ENCODE measurements at places on chromosomes 7 and 10. TPM values are rescaled to one million over a fixed set of nuclear protein-coding genes. Genes with fewer than 3 reads are reported as not detected.

DNA sequence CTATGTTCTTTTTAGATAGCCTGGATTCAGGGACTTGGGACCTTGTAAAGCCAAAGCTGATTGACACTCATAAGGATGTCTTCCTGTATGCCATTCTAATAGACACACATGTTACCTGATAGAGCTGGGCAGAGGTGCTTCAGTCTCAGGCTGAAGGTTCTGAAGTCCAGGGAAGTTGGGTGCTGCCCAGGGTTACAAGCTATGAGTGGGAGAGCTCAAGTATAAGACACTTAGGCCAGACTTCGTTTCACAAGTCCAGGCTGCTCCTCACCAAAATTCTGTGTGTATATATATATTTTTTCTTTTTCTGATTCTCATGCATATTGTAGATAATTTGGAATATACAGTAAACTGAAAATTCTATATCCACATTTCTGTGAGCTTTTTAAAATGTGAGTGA lies 144.2 kb downstream of the HDAC9 start:
- DNase-seq = no peak

DNA sequence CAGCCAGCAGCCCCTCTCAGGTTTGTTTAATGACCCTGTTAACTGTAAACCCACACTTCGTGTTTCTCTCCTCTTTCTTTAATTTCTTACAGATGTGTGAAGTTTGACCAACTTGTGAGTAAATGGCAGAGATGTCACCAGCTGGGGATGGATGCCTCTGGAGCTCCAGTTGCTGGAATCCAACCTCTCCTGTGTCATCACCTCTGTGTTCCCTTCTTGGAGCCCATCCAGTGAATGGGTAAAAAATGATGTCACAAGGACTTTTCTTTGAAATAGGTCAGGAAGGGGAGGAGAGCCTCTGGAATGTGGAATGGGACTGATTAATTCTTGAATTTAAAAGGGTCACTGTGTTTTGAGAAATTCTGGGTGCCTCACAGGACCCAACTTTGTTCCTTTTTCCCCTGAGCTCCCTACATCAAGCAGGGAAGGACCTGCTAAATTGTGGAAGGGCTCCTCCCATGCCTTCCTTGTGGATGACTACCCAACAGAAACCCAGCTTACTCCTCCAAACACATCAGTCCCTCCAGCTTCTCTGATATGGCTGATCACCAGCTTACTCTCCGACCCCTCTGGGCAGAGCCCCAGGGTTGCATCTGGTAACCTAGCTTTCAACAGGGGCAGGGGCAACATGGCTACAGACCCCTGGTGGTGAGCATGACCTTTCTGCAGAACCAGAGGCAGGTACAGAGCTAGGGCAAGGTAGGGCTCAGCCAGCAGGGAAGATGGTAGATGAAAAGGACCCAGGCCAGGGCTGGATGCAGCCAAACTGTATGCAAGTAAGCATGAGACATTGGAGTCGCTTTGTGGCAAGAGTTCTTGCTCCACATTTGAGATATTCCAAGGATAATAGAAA lies 67.5 kb downstream of the STRA8 start:
- DNase-seq = no peak

DNA sequence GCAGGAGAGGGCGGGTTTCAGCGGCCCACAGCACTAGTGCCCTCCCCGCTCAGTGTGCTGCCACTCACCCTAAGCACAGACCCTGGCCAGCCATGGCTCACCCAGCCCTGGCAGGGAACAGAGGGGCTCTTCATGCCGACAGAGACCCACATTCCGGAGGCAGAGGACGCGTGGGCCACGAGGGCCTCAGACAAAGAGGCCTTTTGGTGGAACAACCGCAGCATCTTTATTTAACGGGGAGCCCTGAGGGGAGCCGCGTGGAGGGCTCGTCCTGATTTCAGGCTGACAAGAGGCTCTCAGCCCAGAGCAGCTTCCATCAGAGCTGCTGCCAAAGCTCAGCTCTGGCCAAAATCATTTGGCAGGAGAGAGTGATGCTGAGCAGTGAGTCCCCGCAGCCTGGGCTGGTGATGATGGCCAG lies 127.8 kb downstream of the SH3PXD2A start:
- no peak for DNase-seq

- no peak for DNase-seq
Observed at GRCh38 chr7:55242613-55243012, 122.5 kb upstream of the LANCL2 start.

CRTAC1 gene
- not detected for total RNA-seq

GRCh38 chr10:61878740-61879068 lies 22.8 kb upstream of the ARID5B start:
- DNase-seq = no peak

PGAM2 gene
- total RNA-seq = 2.9 TPM

MOGAT3 gene
- not detected for total RNA-seq

Data from B cell (primary cell).